ENCODE measurements at places on chromosomes 4 and X. TPM values are rescaled to one million over a fixed set of nuclear protein-coding genes. Genes with fewer than 3 reads are reported as not detected.
A peak's percentile ranks its signal among the peaks of the same experiment; 100 is the strongest.

DNA sequence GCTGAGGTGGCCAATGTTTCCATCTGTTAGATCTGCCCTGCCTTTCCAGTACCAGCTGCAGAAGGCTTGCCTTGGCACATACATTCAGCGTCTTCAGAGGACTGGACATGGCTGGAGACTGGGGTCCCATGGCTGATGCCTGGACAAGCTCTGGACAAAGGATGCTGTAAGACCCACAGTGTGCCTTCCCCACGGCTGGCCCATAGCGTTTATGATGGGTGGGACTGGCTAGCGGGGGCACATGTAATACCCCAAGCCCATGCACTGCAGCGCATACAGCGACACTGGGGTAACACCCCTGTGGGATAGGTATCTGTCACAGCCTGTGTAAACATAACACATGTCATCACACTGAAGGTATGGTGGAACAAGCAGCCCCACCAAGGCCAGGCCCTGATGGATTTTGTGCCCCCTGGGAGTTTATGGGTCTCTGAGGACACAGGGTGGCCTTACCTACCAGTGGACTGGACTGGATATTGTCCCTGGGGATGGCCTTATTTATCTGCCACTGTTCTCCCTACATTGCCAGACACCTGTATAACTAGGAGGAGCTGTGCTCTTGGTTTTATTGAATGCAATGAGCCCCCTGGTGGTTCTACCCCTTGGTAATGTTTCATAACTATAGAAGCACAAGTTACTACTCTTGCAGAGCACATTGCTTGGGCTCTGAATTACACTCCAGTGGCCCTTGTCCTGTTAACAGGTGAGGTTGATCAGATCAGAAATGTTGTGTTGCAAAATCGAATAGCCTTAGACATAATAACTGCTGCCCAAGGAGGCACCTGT, 34.3 kb upstream of the TACR3 start:
- DNase-seq = peak; percentile 19

- no peak for DNase-seq
Measured at GRCh38 chrX:107823456-107823855, 2.2 kb upstream of the MID2 start.

GRCh38 chr4:180106122-180106521, 2137.1 kb upstream of the TENM3 start:
- no peak for DNase-seq

GRCh38 chrX:86014421-86014820, 32.9 kb downstream of the CHM start:
- DNase-seq = no peak

HMX1 gene
- not detected for total RNA-seq

HAND2 gene
- 131 TPM for total RNA-seq

DTHD1 gene
- not detected for total RNA-seq

RTL5 gene
- total RNA-seq = 3.0 TPM

Measured in right cardiac atrium (tissue), 5 donors.